Activated T-helper 1 cell treated with anti-CD3 and anti-CD28 coated beads, Interleukin-12 subunit alpha, Interleukin-12 subunit beta, Interleukin-2, Interleukin-4 antibody, amounts not matched to agents 30 ng/mL and 10 ng/mL and 1 ng/mL, durations not matched to agents 14 hours and 24 hours and 36 hours (primary cell): ENCODE measurements at places on chromosomes 2 and 18.

DNA sequence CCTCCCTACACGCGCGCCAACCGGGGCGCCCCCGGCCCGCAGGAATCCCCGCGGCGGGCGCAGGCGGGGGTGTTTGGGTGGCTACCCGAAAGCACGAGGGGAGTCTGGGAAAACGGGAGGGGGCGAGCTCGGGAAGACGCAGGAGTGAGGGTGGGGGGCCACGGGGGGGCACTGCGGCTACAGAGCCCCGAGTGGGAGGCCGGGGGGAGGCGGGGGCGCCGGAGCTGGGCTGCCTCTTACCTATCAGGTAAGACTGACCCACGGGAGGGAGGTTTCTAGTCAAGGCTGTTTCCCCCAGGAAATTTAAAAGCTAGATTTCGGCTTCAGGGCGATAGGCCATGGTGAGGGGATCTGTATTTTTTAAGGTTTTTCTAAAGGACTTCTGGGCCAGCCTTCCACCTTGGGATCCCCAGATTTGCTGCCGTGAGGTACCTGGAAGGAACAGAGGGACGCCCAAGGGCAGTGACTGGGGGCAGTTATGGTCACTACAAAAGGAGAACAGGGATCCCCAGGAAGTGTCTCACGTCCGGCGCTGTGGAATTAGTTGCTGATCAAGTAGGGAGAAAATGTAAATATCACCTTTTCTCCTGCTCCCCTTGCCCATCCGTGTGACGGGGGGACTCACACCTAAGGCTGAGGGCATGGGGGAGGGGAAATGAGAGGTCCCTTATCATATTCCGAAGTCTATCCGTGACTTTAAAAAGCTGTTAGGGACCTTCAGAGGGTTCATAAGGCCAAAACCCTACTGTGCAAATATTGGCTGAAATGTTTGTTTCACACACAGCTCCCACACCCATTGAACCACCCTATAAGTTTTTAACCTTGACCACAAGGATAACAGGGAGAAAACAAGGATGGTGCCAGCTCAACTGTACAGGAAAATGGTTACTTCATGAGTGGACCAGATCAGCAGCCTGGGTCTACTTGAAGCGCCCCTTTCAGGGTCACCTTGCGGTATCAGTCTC lies 638 bp upstream of the IRS1 start:
- DNase-seq, result no peak

DNA sequence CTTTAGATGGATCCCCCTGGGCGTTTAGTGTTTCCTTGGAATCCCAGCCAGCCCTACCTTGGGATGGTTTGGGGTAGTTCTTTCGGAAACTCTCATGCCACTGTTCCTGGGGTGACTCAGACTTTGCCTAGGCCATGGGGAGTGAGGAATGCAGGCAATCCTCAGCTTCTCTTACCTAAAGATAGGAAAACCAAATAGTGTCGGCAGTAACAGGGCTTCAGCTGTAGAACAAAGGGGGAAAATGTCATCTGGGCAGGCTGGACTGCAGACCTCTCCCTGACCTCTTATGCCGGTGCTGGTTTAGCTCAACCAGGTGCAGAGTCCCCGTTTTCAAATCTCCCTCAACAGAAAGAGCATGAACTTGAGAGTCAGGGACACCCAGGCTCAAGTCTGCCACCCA lies 252.1 kb downstream of the TSN start:
- DNase-seq, result no peak

GRCh38 chr2:9712263-9712662 lies 81.5 kb upstream of the YWHAQ start:
- no peak for DNase-seq

GRCh38 chr2:221286406-221286805 lies 285.7 kb downstream of the EPHA4 start:
- no peak for DNase-seq

GRCh38 chr2:151827564-151828142 lies 568 bp downstream of the ARL5A start:
- DNase-seq, result peak; percentile 13

DNA sequence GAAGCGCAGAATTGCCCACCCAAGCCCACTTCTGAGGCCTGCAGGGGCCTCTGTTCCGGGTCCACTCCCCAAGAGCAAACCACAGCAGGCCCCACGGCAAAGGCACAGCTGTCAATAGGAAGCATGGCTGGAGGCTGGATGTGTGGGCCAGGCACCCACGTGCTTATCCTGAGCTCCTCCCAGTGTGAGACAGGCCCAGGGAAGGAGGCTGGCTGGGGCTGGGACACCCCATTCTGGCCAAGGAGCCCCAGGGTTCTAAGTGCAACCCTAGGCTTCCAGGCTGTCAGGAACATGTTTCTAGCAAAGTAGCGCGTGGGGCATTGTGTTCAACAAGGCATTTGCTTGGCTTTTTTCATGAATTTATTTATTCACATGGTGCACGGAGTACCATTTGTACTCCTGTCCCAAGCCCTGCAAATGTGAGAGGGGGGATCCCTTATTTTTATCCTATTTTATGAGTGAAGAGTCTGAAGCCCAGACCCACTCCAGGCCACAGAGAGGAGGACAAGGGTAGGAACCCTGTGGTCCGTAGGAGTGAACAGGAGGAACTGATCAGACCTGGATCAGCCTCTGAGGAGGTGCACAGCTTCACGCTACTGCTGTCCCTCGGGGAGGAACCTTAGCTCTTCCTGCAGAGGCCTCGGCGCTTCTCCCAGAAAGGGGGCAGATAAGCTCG lies 6.1 kb upstream of the RAB17 start:
- DNase-seq, result no peak

- DNase-seq, result no peak
Measured at GRCh38 chr18:23669804-23670405, 7.2 kb upstream of the ANKRD29 start.

GRCh38 chr2:28274911-28275685 lies 117.6 kb upstream of the FOSL2 start:
- DNase-seq, result no peak

DNA sequence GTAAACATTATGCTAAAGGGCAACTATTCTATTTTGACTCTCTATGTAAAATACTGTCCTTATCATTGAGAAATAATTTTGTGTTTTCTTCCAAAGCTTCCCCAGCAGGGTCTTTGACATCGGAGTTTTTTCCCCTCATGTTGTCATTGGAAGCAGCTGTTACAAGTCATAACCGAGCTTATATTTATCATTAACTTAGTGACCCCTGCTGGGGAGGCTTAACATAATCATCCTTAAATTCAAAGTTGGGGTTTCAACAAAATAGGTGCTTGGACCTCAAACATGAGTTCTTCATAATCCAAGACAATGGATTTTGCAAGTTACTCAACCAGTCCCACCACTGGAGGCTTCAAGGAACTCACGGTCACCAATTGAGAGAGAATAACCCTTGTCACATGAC lies 330.9 kb downstream of the DCC start:
- no peak for DNase-seq

- no peak for DNase-seq
Measured at GRCh38 chr2:237790353-237790752, 8.2 kb upstream of the RBM44 start.

GRCh38 chr2:9377461-9378097 lies 45.7 kb downstream of the ITGB1BP1 start:
- no peak for DNase-seq

GRCh38 chr2:62408241-62408677 lies 97.7 kb downstream of the TMEM17 start:
- no peak for DNase-seq

DNA sequence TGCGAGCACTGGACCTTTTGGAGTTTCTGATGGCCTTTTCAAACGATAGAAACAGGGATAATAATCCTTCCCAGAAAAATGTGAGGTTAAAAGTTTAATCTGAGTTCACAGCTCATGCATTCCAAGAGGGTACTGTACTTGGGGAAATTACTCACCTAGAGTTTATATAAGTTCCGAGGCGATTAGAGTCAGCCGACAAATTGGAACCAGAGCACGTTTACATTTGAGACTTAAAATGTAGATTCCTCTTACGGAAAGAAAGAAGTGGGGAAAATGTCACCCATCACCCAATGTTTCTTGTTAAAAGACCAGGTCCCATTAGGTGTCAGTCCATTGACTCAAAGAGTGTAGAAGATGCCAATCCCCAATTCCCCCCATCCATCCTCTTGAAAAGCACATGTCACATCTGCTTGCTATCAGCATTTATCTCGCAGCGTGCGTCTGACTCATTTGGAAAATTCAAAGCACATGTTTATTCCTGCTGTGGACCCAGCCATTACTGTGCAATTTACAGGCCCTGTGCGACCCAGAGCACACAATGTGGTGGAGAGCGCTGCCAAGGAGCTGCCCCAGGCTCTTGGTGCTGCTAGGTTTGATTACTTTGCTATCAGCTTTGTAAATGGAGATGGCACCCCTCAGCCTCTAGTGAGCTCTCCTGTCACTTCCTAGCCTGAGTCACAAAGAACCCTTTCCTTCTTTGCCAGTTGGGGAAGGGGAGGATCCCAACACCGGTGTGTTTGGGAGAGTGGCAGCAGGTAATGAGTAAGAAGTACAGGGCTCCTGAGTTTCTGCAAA lies 104.8 kb downstream of the COLEC12 start:
- DNase-seq, result no peak

DNA sequence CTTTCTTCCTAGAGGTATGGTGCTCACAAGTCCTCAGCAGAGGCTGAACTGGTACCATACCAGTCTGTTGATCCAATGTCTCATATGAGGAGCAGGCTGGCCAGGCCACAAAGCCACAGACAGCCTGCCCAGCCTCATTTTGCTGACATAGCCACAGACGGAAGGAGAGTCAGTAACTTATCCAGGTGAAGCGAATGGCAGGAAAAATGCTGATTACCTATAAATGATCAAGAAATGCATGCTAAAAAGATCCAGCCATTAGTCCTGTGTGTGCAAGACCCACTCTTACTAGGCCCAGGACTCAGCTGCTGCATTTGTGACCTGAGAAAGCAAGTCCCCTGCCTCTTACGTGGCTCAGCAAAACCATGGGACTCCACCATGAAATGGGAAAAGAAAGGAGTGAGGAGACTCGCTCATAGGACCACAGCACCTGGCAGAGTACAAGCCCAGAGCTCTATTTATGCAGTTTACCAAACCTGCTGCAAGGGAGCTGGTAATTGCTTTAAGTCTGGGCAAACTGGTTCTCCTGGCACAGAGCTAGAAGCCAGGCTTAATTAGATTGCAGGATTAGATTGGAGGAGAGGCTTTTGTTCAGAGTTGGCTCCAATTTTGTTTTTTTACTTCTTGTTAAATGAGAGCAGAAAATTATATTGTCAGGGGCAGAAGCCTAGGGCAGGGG lies 19.0 kb downstream of the RHOB start:
- DNase-seq, result no peak

GRCh38 chr2:130314377-130314776 lies 28.3 kb upstream of the IMP4 start:
- DNase-seq, result no peak

DNA sequence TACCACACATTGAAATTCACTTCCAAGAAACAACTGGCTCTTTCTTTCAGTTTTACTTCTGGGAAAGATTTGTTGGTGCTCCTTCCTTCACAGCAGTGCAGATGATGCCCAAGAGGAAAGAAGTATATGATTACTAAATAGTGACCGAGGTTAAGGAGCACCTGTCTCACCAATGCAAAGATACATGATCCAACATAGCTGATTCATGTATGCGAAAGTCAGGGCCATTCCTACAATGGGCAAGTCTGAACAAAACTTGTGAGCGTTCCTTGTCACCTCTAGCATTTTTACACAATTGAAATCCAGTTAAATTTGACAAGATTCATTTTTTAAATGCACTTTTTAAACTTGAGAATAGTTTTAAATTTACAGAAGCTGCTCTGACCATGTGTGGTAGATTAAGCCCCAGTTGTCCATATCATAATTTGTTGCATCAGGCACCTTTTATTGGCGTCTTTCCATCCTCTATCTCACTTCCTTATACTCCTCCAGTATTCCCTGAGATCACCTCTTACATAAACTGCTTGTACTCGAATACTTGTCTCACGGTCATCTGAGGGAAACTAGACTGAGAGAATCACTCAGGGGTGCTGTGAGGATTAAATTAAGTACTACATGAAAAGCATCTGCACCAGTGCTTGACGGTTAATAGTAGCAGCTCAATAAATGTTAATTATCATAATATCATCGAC lies 438.8 kb upstream of the CDH20 start:
- DNase-seq, result no peak

- peak; percentile 48 for DNase-seq
Measured at GRCh38 chr18:74493689-74494088, 2.5 kb upstream of the CNDP2 start.

DNA sequence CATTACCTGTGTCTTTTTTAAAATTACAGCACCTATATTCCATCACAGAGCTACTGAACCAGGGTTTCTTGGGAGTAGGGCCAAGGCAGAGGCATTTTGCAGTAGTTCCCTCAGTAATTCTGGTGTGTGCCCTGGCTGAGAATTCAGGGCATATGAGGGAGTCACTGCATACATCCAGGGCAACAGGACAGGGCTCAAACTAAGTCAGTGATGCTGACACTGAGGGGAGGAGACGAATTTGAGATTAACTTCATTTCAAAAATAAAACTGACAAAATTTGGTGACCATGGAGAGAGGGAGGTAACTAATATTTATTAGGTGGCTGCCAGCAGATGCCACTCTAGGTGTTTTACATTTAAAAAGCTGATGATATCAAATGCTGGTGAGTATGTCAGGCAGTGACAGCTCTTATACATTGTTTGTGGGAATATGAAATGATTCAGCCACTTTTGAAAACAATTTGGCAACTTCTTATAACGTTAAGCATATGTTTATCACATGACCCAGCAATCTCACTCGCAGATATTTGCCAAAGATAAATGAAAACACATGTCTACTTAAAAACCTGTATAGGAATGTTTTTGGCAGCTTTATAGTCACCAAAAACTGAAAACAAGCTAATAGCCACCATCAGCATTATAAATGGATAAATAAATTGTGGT lies 20.3 kb downstream of the STRADB start:
- DNase-seq, result no peak
